IMR-90 (cell line): ENCODE measurements at places on chromosomes 6 and 20. TPM values are rescaled to one million over a fixed set of nuclear protein-coding genes. Genes with fewer than 3 reads are reported as not detected.

DNA sequence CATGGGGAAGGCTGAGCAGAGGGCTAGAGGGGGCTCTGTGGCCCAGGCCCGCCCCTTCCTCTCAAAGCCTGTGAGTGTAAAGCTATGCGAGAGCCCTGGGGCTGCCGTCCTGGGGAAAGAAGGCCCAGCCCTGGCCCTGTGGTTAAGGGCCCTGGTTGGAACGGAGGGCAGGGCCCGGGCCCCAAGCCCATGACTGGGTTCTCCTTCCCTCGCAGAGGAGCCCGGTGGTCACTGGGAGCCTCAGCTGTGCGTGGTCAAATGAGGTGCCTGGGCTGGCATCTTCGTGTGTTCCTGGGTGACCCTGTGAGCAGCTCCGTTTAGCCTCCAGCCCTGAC, 56.0 kb downstream of the SMOC2 start:
- DNase-seq = no peak

- DNase-seq = peak; percentile 63
Observed at GRCh38 chr20:12966468-12967085, 42.2 kb upstream of the SPTLC3 start.

GRCh38 chr6:74967821-74968220, 238.0 kb downstream of the COL12A1 start:
- no peak for DNase-seq

GRCh38 chr6:3749977-3750316, 1.6 kb downstream of the PXDC1 start:
- peak; percentile 74 for DNase-seq

SIM1 gene
- total RNA-seq = not detected in 2 replicates

TNNC2 gene
- total RNA-seq = 0.28 TPM in 1 of 2 replicates, not detected in the other

PDE10A gene
- 12.4 and 15.8 TPM in 2 replicates for total RNA-seq

SH3BGRL2 gene
- 5.6 and 9.7 TPM in 2 replicates for total RNA-seq

FNDC1 gene
- not detected in 2 replicates for total RNA-seq
